Natural killer cell treated with Interleukin-12 subunit alpha and Interleukin-12 subunit beta and Interleukin-15 and Interleukin-18, amount 100 ng/mL, for 72 hours (primary cell): ENCODE measurements at places on chromosomes 13 and 19. TPM values are rescaled to one million over a fixed set of nuclear protein-coding genes. Genes with fewer than 3 reads are reported as not detected.

Gene FOXA3
- not detected for total RNA-seq

Gene IL27RA
- total RNA-seq: 34.9 TPM

Gene KLHL1
- total RNA-seq: not detected

Gene DDX49
- total RNA-seq: 119 TPM

Gene ZNF667
- total RNA-seq: 0.40 TPM

Gene KLK11
- total RNA-seq: not detected

Gene HCN2
- 0.64 TPM for total RNA-seq

Gene SYNGR4
- not detected for total RNA-seq

Gene ZNF491
- 1.8 TPM for total RNA-seq

Gene ELAVL1
- total RNA-seq: 137 TPM
